Activated CD8-positive, alpha-beta memory T cell treated with anti-CD3 and anti-CD28 coated beads for 1 hour (primary cell): ENCODE measurements at places on chromosomes 4 and X.

GRCh38 chrX:10217198-10217597, 60.4 kb downstream of the CLCN4 start:
- DNase-seq, result no peak

DNA sequence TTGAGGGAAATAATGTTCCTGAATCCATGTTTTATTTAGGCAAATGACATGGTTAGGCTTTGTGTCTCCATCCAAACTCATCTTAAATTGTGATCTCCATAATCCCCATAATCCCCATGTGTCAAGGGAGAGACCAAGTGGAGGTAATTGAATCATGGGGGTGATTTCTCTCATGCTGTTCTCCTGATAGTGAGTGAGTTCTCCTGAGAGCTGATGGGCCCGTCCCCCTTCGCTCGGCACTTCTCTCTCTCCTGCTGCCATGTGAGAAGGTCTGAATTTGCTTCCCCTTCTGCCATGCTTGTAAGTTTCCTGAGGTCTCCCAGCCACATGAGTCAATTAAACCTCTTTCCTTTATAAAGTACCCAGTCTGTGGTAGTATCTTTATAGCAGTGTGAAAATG, 563.0 kb upstream of the NR3C2 start:
- DNase-seq, result no peak

- DNase-seq, result no peak
Observed at GRCh38 chrX:526295-527224, 104.0 kb upstream of the SHOX start.

GRCh38 chr4:135274416-135274815, 1072.8 kb upstream of the PABPC4L start:
- DNase-seq, result no peak
